ENCODE measurements at places on chromosomes 2 and 18. TPM values are rescaled to one million over a fixed set of nuclear protein-coding genes. Genes with fewer than 3 reads are reported as not detected.

DNA sequence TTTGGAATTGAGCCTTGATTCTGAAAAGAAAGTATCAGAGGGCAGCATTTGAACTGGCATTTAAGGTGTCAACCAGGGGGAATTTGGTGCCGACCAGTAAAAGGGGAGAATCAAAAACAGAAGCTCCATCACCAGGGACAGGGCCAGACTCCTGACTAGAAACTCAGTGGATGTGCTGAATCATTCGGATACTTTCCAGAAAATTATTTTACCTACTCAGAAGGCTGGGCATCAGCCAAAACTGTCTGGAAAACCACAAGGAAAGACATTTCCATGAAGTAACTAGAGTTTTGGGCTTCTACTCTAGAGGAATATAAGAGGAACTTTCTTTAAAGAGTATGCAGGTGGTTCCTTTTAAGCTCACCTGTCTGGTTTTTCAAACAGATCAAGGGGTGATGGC, 756.6 kb downstream of the RNF144A start:
- DNase-seq = no peak

- DNase-seq = no peak
Measured at GRCh38 chr2:46067501-46068305, 229.5 kb upstream of the EPAS1 start.

DNA sequence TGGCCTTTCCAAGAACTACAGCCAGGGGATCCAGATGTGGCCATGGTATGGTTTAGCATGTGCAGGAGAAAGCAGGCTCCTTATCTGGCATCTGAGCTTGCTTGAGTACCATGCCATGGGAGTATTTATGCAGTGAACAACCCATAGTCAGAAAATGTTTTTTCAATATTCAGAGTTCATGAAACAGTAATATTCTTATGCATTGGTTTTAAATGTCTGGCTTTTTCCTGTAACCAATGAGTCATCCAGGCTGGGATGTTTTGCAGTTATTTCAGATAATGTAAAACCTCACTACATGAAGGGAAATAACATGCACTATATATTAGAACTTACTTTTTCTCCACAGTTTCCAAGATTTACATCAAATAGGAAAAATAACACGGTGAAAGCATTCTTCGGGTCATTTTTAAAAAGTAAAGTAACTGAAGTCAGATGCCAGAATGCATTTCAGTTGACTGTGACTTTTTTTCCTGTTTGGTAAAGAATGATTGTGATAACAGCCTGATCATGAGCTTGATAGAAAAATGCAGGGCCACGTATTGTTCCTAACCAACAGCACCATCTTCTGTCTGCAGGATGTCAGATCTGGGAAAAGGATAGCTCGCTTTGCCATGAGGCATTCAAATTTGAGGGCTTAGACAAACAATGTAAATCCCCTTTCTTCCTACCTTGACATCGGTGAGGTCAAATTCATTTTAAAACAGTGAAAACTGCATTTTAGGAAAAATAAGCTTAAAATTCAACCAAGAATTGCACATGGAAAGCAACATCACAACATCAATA, 152.8 kb downstream of the DSC3 start:
- no peak for DNase-seq

- DNase-seq = no peak
Measured at GRCh38 chr18:72201032-72201431, 343.1 kb downstream of the CBLN2 start.

DNA sequence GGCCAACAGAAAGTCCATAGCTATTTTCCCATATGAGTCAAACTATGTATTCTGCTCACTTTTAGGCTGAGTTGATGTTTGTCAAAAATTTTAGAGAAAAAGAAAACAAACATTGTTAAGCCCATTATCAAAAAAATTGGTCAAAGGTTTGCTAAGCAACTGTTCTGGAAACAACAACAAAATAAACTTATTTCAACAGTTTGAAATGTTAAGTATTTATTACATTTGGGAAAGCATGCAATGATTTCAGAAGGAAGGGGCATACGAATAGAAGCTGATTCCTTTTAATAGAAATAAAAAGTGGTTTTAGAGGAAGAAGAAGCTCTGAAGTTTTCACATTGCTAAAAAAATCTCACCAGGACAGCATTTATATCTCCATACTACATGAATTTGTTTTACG, 1837.5 kb upstream of the CELF4 start:
- DNase-seq = no peak

GRCh38 chr2:48080534-48081316, 174.4 kb upstream of the FBXO11 start:
- DNase-seq = no peak

- DNase-seq = peak; percentile 86
Measured at GRCh38 chr2:38535744-38536506, 66.8 kb downstream of the HNRNPLL start.

DNA sequence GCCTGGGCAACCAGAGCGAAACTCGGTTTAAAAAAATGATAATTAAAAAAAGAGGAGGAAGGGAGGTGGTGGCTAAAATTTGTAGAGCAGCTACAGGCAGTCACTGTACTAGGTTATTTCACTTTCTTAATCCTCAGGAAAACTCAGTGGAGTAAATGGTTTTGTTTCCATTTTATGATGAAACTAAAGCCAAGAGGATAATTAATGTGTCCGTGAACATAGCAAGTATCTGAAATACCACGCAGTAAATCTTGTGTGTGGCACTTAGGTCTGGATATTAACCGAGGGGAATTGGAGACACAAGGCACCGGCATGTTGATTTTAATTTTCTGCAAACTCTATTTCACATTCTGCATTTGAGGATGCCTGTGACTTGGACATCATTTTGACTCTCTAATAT, 14.5 kb downstream of the SH3BP4 start:
- no peak for DNase-seq

DNA sequence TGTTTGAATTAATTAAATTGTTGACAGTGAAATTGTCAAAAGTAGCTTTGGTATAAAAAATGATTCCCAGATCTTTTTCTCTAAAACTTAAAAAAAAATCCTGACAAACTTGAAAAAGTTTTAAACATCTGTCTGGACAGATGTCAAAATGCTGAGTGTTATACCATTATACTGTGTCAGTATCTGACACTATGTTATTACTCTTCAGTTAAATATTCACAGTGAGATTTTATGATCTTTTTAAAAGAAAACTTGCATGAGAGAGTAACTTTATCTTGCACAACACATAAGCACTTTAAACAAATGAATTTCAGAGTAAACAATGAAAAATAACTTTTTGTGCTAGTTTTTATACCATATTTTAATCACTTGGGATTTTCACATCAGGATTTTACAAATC, 167.4 kb downstream of the MEIS1 start:
- DNase-seq = no peak

- no peak for DNase-seq
Measured at GRCh38 chr2:160077912-160078810, 15.7 kb upstream of the PLA2R1 start.

- DNase-seq = no peak
Measured at GRCh38 chr18:3044931-3045698, 32.2 kb upstream of the LPIN2 start.

DNA sequence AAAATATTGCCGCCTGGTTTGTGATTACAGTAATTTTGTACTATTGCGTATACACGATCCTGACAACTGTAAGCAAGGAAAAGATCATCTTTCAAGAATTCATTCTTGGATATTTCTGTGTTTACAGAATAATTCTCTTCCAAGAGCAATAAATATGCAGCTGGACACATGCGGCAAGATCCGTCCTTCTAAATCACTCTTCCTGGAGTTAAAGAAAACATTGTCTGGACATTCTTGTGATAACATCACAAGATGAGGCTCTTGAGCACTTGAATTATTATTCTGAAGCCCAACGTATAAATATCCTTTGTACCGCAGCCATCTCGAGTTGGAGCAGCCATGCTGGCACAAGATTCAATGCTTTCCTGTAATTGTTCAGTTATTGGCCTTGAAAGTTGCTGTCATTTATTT, 9.9 kb downstream of the FHL2 start:
- no peak for DNase-seq

DNA sequence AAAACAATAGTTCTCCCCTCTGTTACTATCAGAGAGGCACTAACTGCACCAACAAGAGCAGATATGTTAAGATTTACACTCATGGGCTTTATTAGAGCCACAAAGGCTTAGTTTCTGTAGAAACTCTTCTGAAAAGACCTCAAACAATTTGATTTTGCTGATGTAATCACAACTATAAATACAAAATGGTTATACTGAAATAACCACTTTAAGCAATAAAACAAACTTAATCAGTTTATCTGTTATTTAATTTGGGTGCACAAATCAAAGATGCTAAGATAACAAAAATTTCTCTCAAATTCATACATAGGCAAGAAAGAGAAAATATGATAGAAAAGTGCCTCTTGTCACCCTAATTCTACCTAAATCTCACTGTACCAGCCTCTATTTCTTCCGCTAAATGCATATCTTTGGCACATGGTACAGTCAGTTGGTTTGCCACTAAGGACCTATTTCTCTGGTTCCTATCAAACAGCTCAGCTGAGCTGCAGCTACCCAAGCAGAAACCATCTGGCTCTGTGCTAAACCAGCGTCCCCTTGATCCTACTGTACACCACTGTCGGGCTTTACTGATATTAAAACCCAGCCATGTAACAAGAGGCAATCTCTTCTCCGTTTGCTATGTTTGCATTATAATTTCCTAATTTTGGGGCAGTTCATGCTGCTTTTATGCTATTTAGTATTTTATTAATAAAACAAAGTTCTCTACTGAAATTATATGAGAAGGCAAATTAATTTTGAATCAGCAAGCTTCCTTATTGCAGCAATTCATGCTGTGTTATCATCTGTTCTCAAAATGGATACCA, 60.1 kb downstream of the CWC22 start:
- no peak for DNase-seq

DNA sequence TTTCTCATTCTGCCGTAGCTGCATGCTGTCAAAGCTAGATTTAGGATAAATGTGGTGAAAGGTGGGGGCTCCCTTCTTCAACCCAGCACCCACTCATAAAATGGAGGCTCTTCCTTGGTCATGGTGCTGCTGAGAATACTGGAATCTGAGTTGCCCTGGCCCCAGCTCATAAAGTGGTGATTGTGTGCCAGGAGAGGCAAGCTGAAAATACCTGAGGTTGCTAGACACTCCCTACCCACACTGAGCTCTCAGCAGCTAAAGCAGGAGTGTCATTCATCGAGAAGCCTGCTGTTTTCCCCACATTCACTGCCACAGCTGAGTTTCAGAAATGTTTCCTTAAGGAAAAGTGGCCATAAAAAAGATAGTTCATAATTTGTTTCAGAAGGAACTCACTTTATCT, 297.1 kb upstream of the RBMS1 start:
- no peak for DNase-seq

DNA sequence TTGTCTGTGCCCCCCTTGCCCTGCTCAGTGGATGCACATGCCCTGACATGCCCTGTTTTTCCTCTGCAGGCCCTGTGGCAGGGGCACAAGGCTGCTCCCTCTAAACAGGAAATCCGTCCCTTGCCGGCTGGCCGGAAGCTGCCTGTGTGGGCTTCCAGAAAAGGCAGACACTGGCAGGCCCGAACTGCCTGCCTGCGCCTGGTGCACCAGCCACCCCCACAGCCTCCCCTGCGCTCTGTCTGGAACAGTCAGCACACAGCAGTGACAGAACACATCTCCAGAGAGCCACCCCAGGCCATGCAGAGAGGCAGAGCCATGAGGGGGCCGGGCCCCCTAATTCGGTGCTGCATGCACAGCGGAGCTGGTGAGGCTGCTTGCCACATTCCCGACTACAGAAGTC, 33.5 kb downstream of the LOXHD1 start:
- no peak for DNase-seq

GRCh38 chr2:169585673-169586072, 1.5 kb downstream of the PPIG start:
- no peak for DNase-seq

DNA sequence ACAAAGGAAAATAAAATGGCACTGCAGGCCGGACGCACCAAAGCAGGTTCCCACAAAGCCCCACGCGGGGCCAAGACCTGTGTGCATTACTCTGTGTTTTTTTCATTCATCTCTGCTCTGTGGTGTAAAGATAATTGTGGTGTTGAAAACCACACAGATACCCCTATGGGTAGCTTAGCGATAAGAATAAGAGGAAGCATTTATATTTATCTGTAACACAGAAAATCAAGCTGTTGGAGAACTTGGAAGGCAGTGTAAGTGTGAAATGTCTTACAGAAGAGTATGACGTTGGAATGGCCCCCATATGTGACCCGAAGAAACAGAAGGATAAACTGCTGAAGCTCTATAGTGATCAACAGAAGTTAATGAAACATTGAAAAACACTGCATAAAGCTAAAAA, 20.3 kb upstream of the MARCO start:
- no peak for DNase-seq

GRCh38 chr18:45642238-45642637, 27.0 kb downstream of the SLC14A2 start:
- DNase-seq = no peak

DNA sequence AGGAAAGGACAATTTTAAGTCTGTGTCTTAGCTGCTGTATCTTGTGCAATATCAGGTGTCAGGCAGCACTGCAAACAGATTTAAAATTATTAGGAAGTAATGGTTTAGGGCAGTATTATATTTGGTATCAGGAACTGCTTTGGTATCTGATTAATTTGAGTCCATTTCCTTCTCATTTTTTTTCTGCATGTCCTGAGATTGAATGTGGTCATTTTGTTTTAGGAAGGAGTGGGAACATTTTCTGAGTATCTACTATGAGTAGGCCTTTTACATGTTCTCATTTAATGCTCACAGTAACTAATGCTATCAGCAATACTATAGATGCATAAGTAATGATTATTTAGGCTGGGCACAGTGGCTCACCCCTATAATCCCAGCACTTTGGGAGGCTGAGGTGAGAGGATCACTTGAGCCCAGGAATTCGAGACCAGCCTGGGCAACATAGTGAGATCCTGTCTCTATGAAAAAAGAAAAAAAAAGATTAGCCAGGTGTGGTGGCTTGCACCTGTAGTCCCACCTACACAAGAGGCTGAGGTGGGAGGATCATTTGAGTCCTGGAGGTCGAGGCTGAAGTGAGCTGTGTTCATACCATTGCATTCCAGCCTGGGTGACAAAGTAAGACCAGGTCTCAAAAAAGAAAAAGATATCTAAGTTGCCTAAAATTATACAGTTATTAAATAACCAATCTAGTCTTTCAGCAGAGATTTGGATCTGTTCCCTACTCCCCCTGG, 4.7 kb downstream of the FMNL2 start:
- DNase-seq = no peak

DNA sequence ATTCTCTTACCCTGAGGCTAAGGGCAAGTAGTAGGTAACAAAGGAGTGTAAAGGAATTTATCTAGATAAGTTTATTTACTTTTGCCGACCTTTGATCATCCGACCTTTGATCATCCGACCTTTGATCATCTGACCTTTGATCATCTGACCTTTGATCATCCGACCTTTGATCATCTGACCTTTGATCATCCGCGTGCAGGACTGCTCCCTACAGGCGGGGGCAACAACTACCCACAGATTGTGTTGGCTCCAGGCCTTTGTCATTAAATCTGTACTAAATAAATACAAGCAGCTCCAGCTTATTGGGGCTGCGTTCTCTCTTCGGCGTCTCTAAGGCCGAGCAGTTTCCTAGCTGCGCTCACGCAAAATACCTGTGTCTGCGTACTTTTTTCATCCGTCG, 56.6 kb downstream of the ZNF638 start:
- DNase-seq = no peak

The RSAD2 gene
- total RNA-seq = 14.7 TPM

The DAPL1 gene
- total RNA-seq = not detected

The EGR4 gene
- not detected for total RNA-seq

The RAX gene
- total RNA-seq = not detected

The GPBAR1 gene
- total RNA-seq = 0.29 TPM

The ADCY3 gene
- 104 TPM for total RNA-seq

The FABP1 gene
- total RNA-seq = not detected

The CPO gene
- total RNA-seq = not detected

The CTLA4 gene
- not detected for total RNA-seq

The SKOR2 gene
- not detected for total RNA-seq

The AQP12B gene
- total RNA-seq = not detected

The GALR1 gene
- 0.21 TPM for total RNA-seq

All from uterus (tissue), 4 donors.